ENCODE measurements at places on chromosomes 2 and 18. TPM values are rescaled to one million over a fixed set of nuclear protein-coding genes. Genes with fewer than 3 reads are reported as not detected.

The SNRNP27 gene
- total RNA-seq: 76.6 TPM

The C1QL2 gene
- not detected for total RNA-seq

The ALK gene
- total RNA-seq: not detected

The RNF125 gene
- total RNA-seq: 22.2 TPM

The POTEI gene
- not detected for total RNA-seq

The UBXN4 gene
- total RNA-seq: 104 TPM

The ALPG gene
- not detected for total RNA-seq

The IL36B gene
- total RNA-seq: not detected

The EHBP1 gene
- total RNA-seq: 28.5 TPM

The UGT1A6 gene
- total RNA-seq: not detected

The CLHC1 gene
- total RNA-seq: 4.0 TPM

The CARF gene
- 6.2 TPM for total RNA-seq

The GORASP2 gene
- total RNA-seq: 66.5 TPM

The DYNAP gene
- not detected for total RNA-seq

The RAB6C gene
- not detected for total RNA-seq

All from activated CD4-positive, alpha-beta T cell treated with anti-CD3 and anti-CD28 coated beads for 36 hours (primary cell).